ENCODE measurements at places on chromosomes 3 and 15. TPM values are rescaled to one million over a fixed set of nuclear protein-coding genes. Genes with fewer than 3 reads are reported as not detected.
A peak's percentile ranks its signal among the peaks of the same experiment; 100 is the strongest.

GRCh38 chr3:122582390-122582789 lies 4.9 kb downstream of the PARP15 start:
- DNase-seq = no peak

- DNase-seq = no peak
Measured at GRCh38 chr3:131883086-131883485, 151.7 kb downstream of the CPNE4 start.

- DNase-seq = no peak
Measured at GRCh38 chr3:160180581-160181216, 44.5 kb upstream of the C3orf80 start.

GRCh38 chr3:134366928-134367811 lies 7.1 kb downstream of the AMOTL2 start:
- DNase-seq = peak; percentile 67

DNA sequence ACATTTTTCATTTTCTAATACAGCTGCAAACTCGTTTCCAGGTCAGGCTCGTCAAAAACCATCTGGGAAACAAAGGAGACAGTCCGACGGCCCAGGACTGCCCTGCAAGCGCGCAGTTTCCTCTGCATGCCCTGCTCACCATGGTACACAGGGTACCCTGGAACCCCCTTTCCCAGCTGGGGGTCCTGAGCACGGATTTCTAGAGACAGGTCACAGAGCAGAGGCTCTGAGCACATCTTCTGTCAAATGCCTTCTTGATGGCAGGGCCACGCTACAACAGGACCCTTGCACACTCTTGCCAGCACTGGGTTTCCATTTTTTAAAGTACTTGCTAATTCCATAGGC lies 8.1 kb downstream of the ZXDC start:
- peak; percentile 46 for DNase-seq

- no peak for DNase-seq
Measured at GRCh38 chr3:133295944-133296917, 103.6 kb upstream of the BFSP2 start.

DNA sequence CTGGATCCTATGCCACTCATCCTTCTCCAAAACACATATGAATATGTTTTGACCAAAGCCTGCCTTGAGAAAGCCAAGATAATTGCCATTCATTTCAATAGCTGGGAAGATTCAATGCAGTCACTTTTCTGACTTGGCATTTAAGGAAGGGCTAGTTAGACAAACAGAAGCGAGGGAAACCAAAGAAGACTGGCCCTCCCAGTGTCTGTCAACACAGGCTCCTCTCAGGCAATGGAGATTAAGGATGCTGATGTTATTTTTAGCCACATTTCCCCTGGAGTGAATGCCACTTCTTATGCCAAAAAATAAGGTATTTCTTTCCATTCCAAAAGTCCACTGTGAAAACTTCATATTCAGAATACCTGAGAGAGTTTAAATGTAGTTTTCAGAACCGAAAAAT lies 101.7 kb downstream of the P3H2 start:
- no peak for DNase-seq

DNA sequence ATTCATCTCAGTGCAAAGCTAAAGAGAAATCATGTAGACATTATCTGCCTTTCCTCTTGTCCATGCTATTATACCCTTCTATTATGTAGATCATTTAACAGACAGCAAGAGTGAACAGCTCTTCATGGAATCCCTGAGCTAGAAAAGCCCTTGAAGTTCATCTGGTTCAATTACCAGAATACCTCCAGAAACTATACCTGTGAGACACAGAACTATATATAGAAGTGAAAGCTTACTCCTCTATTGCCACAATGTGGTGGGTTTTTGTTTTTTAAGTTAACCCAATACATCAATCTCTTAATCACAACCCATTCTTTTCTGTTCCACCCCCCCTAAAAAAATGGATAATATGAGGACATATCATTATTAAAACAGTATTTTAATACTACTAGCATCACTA lies 347.7 kb downstream of the PLCL2 start:
- no peak for DNase-seq

- DNase-seq = no peak
Measured at GRCh38 chr3:111652492-111653180, 57.5 kb upstream of the ZBED2 start.

- DNase-seq = no peak
Measured at GRCh38 chr3:171783086-171783485, 27.2 kb downstream of the PLD1 start.

- DNase-seq = no peak
Measured at GRCh38 chr3:16183601-16184270, 9.3 kb downstream of the GALNT15 start.

GRCh38 chr3:106120356-106120755 lies 251.5 kb upstream of the CBLB start:
- DNase-seq = no peak

ZCWPW2 gene
- total RNA-seq = 0.76 TPM

STRA6 gene
- total RNA-seq = not detected

KLF15 gene
- total RNA-seq = 6.8 TPM

Data from spleen (tissue), 13 donors.